Activated naive CD4-positive, alpha-beta T cell treated with anti-CD3 and anti-CD28 coated beads, Interleukin-2, amount 50 U/mL, for 16 hours (primary cell): ENCODE measurements at places on chromosomes 2 and 18.

DNA sequence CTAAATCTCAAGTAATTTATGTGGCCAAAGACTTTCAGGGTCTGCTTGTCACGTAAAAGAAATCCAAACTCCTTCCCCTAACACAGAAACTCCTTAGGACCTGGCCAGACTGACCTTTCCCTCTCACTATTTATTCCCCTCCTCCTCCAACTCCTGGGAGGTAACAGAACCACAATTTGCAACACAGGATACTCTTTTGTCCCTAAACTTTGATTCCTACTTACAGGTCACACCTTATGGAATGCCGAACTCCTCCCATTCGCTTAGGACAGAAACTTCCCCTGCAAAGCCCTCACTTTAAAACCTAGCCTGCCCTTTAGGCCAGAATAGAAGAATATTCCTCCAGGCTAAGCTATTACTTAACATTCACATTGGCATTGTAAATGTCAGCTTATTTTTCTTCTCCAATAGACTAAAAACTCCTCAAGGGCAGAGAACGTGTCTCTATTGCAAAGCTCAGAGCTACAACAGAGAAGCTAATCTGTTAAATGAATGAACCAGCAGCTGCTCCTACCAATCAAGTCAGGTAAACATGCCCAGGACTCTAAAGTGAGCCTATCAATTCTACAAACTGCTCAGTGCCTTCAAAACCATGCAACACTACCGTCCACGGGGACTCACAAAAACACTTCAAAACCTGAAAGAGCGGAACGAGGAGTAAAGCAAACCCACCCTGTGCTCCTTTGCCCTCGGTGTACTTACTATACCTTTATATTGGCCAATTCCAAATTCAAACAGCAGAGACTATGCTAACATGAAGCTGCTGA lies 6.1 kb downstream of the INO80D start:
- no peak for DNase-seq

- no peak for DNase-seq
These were observed 149.8 kb downstream of the FAM210A start for GRCh38 chr18:13576598-13576997.

GRCh38 chr18:74994502-74995418 lies 214.2 kb downstream of the PTGR3 start:
- DNase-seq: no peak

- no peak for DNase-seq
These were observed 54.0 kb downstream of the EPAS1 start for GRCh38 chr2:46351098-46351749.
